ENCODE measurements at places on chromosomes 16 and 17. TPM values are rescaled to one million over a fixed set of nuclear protein-coding genes. Genes with fewer than 3 reads are reported as not detected.

DNA sequence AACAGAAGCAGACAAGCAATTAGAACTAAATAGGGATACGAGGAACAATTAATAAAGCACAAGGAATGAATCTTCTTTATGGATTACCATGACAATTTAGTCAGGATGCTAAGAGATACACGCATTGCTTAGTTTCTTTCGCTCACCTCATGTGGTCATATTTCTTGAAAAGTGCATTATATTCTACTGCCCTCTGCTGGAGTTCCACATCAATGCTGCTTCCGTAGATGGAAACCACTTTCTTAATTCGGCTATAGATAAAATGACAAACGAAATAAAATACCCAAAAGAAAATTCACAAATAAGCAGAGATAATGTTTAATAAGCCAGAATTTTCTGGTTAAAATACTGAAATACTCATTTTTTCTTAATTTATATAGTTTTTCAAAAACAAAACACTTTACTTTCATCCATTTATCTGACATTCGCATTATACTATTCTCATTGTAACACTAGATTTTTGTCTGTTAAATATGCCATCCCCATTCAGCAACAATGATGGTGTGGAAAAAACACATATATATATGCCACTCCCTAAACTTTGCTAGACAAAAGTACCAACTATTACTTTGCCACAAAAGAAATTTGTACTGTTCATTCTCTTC, 22.0 kb upstream of the PHLPP2 start:
- DNase-seq, result no peak

The GDPD1 gene
- 3.8 TPM for total RNA-seq

DNA sequence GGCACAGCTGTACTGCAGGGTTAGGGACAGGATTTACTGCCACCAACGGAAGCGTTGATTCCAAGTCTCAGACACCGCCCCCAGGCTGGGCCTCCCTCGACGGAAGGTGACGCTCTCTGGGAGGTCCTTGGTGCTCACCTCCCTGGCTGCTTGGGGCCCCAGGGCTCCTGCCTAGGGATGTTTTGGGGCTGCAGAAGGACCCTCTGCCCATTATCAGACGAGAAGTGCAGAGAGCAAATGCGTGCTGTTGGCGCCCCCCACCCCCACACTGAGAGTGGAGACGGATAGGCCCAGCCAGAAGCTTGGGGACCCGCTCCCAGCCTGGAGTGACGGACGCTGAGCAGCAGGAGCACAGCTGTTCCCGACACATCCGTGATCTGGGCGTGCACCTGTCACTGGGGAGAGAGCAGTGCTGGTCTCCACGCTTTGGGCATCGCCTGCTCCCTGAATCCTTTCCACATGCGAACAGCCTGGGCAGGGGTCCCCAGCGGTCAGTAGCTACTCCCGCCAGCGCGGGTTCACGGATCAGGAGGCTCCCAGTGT, 5.1 kb upstream of the SOX8 start:
- no peak for DNase-seq

The ENPP7 gene
- total RNA-seq, result not detected

The CRISPLD2 gene
- total RNA-seq, result 108 TPM

The SLC12A3 gene
- not detected for total RNA-seq
